ENCODE measurements at places on chromosomes 6 and 20.

DNA sequence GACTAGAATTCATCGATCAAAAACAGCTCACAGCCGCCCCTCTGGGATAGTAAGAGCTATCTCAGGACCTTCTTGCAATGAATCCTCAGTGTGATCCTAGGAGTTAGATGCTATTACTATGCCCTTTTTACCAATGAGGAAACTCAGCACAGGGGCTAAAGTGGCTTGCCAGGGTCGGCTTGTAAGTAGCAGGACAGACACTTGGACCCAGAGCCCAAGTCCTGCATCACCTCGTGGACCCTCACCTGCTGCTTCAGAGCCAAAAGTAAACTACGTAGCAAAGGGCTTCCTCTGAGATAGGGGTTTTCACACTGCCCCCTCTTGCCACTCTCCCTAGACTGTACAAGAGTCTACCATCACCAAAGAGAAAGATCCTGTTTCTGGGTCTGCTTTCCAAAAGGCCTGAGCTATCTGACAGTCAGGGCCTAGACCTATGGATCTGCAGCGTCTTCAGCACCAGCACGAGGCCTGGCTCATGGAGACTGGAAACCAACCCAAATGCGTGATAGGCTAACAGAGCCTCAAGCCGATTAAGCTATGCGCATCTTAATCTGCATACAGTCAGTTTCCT lies 172.3 kb downstream of the ANKRD60 start:
- no peak for DNase-seq

DNA sequence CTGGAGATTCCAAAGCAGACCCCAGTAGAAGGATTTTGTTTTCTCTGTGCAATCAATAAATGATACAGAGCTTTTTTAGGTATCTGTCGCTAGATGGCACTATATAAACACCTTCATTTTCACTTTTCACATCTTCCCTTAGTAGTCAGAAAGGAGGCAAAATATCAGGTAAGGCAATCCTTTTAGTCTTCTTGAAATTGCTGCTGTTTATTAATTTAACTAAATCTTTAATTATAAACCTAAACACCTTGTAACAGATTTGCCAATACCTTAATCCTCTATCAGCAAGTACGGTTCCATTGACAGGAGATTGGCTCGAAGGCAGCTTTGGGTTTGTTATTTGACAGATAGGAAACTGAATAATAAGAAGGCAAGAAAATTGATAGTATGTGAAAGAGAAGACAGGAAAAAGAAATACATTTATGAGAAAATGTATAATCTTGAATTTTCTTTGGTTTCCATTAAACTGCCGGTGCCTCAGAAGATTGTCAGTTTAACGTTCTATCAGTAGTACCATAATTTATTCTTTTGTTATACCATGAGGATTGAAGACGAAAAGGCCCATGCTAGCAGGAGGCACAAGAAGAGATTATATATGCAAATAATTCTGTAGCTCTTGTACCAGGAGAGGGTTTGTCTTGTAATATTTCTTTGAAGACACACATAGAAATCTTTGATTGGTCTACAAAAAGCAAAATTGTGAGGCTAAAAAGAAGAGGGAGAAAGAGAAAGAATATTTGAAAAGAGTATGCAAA lies 23.5 kb upstream of the IBTK start:
- no peak for DNase-seq

DNA sequence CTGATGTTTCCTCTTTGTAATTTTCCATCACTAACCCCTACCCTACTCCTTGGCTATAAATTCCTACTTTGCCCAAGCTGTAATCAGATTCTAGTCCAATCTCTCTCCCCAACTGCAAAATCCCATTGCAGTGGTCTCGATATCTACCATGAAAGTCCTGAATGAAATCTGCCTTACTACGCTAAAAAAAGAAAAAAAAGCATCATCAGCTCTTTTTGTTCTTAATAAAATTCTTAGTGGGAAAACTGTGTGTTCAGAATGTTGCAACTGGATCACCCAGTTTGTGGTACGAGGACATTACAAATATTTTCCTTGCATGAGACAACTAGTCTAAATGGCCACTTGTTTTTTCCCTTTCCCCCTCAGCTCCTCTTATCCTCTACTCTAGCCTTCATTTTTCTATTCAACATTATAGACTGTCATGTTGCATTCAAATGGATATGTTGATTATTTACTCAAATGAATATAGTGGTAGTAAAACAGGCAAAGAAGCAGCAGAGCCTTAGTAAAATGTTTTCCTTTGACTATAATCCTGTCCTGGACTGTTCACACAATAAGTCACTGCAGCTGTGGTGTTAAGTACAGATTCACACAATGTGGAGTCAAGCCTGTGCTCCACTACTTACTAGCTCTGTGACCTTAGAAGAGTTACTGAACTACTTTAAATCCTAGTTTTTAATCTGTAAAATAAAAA lies 527.1 kb upstream of the MARCKS start:
- no peak for DNase-seq

- no peak for DNase-seq
Measured at GRCh38 chr6:46221222-46221793, 50.5 kb upstream of the ENPP5 start.

GRCh38 chr6:90412538-90413369 lies 116.1 kb upstream of the BACH2 start:
- no peak for DNase-seq

DNA sequence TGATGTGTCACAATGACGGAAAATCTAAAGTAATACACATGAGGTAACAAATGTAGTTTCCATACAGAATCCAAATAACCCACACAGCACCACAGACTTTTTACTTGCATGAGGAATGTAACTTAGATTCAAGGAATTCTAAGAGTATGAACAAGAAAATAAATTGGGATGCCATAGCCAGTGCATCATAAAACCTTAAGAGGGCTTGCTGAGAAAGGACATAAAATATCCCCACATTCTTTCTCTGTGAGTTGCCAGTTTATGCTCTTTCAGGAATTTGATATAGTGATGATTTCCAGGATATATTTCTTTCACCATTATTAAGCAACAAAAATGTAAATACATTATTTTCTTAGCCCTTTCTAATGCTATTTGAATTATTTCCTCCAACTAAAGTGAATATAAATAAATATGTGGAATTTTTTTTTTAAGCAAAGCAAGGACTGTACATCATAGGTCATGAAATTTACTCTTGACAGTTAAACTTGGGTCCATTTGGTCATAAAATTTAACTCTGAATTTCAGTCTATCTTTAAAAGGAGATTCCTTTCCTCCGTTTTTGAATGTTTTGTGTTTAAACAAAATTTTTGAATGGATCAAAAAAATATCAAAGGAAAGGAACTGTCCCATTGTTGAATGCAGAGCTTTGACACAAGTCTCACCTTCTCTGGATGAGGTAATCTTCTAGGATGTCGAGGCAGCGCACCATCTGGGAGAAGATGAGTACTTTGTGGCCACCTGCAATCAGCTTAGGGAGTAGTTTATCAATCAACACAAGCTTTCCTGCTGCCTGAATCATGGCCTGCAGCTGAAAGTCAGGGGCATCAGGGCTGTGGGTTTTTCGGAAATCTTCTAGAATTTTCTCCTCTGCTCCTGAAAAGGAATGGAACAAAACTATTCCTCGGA lies 116.3 kb upstream of the EMILIN3 start:
- no peak for DNase-seq

GRCh38 chr6:167956983-167957492 lies 40.4 kb upstream of the KIF25 start:
- DNase-seq = no peak

DNA sequence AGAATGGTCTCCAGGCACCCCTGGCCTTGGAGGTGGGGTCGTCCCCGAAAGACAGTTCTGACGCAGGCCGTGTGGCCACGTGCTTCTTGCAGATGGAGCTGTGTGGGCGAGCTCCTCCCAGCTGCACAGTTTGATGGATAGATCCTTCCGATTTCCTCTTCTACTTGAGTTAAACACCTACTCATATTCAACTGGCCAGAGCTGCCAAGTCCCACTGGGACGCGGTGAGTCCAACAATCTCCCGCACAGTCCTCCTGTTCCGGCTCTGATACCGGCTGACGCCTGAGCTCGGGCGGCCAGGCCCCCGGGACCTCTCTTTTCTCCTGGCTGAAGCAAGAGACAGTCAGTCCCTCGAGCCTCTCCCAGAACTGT lies 57.9 kb upstream of the DACT2 start:
- no peak for DNase-seq

GRCh38 chr6:105726902-105727655 lies 324.2 kb upstream of the PREP start:
- DNase-seq = no peak

DNA sequence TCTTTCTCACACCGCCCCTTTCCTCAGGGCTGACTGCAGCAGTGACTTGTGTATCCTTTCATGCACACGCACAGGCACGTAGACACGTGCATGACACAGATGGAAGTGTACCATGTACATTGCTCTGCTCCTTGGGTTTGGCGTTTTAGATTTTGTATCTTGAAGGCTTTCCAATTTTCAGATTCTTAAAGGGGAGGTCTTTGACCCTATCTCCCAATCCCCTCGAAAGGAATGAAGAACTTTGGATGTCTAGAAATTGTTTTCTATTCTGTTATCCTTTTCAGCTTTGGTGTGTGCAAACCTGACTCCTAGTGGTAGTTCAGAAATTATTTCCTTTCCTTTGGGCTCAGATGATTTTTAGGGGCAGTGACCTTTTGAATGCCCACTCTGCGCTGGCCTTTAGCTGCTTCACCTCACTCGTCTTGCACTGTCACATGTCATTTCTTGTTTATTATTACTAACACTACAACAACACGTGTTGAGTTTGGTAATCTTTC lies 63.0 kb downstream of the HIVEP1 start:
- no peak for DNase-seq

Measured in iPS DF 19.7 (cell line).